Activated T-cell treated with anti-CD3 and anti-CD28 coated beads, Interleukin-2, amount 50 U/mL, for 48 hours (primary cell): ENCODE measurements at places on chromosomes 12 and 14.

DNA sequence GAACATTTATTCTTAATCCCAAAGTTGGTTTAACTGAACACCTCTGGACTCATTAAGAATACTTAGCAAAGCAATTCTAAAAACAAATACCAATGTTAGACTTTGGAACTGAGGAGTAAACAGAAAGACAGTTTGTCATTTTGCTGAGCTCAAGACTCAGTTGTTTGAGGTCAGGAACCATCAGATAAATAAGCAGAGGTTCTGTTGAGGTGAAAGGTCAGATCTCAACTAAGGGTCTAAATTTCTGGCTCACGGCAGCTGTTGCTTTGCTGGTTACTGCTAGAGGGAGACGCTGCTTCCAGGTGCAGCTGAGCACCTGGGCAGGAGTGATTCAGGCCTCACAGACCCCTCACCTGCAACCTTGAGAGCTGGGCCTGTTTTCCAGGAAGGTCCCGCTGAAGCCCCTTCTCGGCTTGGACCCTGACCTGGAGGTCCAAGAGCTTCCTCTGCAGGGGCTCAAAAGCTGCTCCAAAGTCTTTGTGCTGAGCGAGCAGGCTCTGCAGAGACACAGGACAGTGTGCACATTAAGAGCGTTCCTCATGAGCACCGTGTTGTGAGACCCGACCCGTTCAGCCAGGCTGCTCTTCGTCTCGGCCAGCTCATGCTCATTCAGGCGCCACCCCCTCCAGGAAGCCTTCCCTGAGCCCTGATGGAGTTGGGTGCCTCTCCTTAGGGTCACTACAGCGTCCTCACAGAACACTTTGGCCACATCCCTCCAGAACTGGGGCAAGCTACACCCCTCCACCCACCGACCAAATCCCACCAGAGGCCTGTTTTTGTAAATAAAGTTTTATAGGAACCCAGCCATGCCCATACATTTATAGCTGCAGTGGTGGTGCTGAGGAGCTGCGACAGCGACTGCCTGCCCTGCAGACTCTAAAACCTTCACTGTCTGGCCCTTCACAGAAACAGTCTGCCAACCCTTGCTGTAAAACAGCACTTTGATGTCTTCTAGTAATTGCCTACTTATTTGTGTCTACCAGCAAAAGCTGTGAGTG lies 72.0 kb downstream of the SYNE3 start:
- no peak for DNase-seq

DNA sequence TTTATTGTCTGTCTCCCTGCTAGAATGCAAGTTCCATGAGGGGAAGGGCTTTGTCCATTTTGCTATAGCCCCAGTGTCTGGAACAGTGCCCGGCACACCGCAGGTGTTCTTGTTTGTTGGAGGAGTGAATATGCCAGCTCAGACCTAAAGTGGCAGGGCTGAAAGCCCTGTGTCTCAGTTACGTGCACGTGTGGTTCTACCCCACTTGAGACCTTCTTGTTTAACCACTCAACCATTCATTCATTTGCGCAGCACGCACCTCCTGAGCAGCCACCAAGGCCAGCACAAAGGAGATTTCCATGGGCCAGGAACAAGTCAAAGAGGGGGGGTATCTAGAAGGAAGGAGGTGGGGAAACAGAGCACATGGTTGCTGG lies 338.0 kb upstream of the FKBP4 start:
- no peak for DNase-seq

GRCh38 chr12:81077329-81077685 lies 572 bp upstream of the ACSS3 start:
- no peak for DNase-seq

GRCh38 chr12:125292700-125293099 lies 227.5 kb downstream of the AACS start:
- no peak for DNase-seq

- DNase-seq: no peak
These were observed 53.4 kb upstream of the MMP17 start for GRCh38 chr12:131774576-131775391.
